ENCODE measurements at places on chromosomes 1 and 21.

DNA sequence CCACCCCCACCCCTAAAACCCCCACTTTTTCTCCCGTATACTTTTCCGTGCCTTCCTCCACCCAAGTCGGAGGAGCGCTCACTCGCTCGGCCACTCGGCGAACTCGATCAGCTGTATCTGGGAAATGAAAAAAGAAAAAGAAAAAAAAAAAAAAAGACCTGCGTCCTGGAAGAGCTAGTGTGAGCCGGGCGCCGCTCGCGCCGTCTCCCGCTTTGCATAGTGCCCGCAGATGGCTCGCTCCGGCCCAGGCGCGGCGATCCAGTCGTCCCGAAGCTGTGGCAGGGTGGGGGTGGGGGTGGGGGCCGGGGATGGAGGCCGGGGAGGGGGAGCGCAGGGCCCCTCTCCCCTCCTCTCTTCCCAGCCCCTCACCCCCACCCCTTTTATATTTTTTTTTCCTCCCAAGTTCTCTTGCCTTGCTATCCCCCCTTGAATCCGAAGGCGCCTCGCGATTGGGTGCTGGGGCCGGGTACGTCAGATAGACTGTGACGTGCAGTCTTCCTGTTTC, 299 bp upstream of the PROX1 start:
- no peak for DNase-seq

- peak; percentile 52 for DNase-seq
Observed at GRCh38 chr21:38351961-38352521, 95.2 kb downstream of the KCNJ15 start.

DNA sequence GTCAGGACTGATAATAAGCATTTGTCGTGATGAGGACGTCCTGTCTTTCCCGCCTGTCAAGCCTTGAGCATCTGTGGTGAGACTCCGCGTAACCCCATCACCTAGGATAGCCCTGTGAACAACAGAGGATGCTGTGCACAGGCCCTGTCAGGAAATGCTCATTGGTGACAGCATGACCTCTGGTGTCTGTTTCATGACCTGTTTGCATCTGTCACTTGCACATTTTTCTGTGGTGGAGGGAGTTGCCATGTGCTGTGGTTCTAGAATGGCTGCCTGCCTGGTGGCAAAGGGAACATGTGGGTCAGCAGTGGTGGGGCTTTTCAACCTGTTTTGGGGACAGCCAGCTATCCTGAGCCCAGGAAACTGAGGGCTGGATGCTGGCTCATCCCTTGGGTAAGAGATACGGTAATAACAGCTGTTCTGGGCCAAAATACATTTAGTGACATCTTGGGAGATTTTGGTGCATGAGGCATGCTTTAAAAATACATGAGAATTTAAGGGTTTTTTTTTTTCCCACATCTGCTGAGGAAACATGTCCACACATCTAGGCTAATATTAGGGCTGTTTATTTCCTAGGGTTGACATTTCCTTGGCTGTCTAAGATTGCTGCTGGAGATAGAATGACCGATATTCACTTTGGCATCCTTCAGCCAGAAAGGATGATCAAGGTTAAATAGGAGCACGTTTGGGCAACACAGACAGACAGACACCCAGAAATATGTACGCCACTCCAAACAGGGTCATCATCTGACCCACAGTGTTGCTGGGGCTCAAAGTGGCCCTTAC, 52.9 kb downstream of the KCNC4 start:
- no peak for DNase-seq

GRCh38 chr1:201088395-201088794, 23.8 kb downstream of the CACNA1S start:
- no peak for DNase-seq

DNA sequence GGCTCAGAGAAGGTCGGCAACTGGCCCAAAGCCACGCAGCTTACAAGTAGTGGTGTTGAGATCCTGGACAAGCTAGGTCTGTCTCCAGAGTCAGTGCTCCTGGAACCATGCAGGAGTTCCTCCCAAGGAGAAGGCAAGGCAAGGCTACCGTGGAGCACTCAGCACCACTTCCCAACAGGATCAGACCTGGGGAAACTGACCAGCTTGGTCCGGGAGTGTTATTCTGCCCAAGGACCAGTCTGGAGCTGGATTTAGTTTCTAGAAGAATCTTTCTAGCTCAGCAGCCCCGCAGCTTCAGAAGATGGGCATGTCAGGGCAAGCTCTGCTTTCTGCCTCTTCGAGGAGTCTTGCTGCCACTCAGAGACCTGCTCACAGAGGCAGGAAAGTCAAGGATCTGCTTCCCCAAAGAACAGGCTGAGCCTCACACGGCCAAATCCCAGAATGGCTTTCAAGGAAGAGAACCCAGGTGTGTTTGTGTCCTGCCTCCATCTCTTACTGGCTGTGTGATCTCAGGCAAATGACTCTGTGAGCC, 302.8 kb downstream of the MATN1 start:
- no peak for DNase-seq

DNA sequence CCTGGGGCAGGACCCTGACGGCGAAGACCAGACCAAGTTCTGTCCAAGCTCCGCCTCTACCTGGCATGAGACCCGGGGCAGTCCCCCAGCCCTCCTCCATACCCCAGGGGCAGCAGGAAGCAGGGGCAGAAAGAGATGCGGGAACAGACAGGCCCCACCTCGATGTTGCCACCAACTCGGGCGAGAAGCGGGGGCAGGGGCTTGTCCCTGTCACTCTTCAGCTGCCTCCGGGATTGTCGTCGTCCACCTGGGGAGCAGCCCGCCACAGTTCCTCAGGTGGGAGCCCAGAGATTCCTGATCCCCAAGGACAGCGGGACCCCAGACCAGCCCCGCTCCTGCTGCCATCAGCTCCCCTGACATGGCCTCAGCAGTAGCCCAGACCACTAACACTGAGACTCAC, 54.8 kb downstream of the CHD5 start:
- DNase-seq, result no peak

GRCh38 chr1:160499631-160500030, 23.4 kb downstream of the SLAMF6 start:
- DNase-seq, result no peak

DNA sequence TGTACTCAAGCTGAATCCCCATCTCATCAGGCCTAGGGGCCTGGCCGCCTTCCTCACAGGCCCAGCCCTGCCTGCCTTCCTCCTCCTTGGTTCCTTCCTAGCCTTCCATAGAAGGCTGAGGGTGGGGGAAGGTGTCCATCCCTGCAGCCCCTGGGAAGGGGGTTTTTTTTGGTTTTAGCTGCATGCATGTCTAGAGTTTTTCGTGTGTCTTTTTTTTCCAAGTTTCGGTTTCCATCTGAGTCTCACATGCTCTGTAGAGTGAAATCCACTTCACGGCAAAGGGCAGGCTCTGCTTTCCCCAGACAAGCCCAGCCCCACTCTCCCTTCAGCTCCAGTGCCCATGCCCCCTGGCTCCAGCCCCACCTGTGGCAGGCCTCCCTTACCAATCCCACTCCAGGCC, 32.1 kb downstream of the GRHL3 start:
- DNase-seq, result no peak

- DNase-seq, result no peak
Observed at GRCh38 chr1:14912839-14913481, 240.6 kb upstream of the TMEM51 start.

DNA sequence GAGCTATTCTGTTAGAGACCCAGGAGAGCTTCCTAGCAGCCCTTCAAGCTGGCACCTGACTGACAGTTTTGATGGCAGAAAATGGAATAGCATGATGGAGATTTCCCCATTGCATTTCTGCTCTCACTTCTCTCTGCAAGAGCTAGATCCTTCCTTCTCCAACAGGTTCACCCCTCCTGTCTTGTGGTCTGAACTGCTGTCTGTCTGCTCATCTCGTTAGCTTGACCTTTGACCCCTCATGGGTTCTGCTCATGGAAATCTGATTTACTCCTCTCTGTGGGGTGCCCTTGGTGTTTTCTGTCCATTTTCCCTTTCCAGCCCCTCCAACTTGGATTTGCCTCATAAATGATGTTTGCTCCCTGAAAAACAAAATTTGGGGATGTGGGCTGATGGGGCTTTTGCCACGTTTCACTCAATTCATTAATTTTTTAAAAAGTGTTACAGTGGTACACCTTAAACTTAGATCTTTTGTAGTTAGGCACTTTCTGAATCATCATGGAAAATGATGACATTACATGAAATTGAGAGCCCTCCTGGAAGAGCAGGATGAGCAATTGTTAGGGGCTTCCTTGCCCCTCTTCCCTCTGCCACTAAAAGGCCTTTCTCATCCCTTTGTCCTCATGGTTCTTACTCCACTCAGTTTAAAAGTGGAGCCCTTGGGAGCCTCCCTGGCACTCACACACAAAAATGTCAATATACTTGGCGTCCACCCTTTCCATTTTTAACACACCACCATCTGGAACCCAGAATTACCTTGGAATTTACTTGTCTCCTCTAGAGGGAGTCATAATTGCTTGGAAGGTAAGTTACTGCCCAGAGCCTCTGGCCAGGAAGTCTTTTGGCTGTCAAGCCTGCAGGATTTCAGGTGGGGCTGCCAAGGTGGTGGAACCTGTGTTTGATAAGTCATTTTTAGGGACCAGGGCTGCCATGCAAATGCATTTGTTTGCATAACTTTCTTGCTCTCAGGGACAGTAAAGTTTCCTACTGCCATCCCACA, 31.9 kb upstream of the IL19 start:
- no peak for DNase-seq

DNA sequence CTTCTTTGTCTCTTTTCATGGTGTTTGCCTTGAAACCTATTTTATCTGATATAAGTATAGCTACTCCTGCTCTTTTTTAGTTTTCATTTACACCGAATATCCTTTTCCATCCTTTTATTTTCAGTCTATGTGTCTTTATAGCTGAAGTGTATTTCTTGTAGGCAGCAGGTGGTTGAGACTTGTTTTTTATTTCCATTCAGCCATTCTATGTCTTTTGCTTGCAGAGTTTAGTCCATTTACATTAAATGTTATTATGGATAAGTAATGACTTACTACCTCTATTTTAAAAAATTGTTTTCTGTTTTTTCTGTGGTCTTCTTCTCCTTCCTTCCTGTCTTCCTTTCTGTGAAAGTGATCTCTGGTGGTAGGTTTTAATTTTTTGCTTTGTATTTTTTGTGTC, 45.0 kb upstream of the CD55 start:
- DNase-seq, result no peak

DNA sequence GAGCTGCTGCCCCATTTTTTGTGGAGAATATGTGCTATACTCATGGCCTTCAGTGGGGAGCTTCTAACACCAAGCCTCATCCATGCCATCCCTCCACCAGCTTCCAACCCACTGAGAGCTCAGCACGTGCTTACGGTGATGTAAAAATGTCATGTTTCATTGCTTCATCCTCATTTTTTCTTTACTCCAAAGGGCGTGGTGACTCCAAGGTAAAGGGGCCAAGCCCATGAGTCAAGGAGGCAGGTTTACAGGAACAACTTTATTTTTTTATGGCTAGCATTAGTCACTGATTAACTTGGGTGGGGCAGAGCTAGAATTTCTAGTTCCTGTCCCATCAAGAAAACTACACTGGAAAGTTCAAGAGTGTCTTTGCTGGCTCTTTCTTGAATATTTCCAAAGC, at the start of gene C1orf226:
C1orf226 (plus strand) TSS at position 346 of the 400 bp plus-strand sequence. CDS start 174 bp downstream, outside the sequence.
- no peak for DNase-seq

GRCh38 chr1:206581571-206581981, 30.7 kb downstream of the EIF2D start:
- DNase-seq, result no peak

- DNase-seq, result peak; percentile 58
Observed at GRCh38 chr1:94061513-94062443, 59.2 kb downstream of the ABCA4 start.

DNA sequence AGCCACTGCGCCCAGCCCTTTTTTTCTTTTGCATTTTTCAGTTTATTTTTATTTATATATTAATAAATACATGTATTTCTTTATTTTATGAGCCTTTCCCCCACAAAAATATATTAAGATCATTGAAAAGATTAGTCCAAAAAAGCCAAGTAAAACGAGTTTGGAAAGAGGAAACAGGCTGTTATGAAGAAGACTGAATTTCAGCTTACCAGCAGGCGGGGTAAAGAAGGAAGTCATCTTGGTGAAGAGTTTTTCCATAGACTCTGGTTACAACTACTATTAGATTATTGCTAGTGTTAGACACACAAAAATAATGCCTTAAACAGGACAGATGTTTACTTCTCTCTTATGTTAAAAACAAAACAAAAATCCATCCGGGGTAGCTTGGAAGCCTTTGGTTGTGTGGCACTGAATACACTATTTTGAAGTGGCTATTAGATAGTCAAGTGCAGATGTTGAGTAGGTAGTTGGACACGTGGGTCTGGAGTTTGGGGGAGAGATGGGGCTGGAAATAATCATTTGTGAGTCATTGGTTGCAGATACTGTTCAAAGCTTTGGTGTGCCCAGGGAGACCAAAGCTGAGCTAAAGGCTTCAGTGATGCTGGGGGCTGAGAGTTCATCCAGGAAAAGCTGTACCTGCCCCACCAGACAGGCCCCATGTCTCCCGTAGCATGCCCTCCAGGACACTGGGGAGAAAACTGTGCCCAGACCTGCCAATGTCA, 8.7 kb upstream of the LRRC71 start:
- DNase-seq, result no peak

DNA sequence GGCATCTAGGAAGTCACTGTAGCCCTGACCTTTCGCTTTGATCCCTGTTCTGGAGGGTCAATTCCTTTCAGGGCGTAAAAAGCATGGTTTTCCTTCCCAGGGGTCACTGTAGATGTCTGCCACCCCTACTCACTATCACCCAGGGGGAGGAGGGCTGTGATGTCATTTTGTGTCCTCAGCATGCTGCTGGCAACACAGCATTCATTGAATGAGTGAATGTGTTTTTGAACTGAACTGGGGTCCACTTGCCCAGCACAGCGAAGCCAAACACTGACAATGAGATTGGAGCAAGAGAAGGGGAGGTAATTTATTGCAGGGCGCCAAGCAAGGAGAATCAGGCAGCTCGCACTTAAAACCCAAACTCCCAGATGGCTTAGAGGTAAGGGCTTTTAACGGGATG, 78.2 kb upstream of the PGBD5 start:
- no peak for DNase-seq

GRCh38 chr1:7470904-7471638, 300.0 kb upstream of the VAMP3 start:
- no peak for DNase-seq

GRCh38 chr1:225842074-225842473, 32.1 kb downstream of the EPHX1 start:
- no peak for DNase-seq

DNA sequence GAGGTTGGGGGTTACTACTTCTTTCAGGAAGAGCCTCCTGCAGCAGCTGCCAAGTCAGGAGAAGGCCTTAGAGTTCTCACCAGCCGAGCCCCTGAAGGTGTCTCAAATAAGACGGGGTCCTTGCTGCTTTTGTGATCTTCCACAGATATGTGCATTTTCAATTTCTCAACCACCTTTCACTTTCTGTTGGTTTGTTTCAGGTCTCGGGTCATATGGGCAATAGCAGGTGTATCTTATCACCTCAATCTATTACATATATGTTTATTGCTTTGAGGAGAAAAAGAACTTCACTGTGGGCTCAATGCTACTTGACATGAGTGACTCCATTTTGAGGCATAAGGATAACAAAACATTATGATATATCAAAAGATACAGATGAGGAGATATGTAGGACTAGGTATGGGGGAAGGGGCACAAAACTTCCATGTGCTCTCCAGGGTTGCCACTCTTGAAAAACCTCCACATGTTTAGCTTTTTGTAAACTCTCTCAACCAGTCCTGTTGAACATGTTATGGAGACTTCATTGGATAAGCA, 1171.4 kb upstream of the ADGRL2 start:
- DNase-seq, result no peak

- DNase-seq, result no peak
Observed at GRCh38 chr1:95475686-95476457, 241.9 kb downstream of the RWDD3 start.

GRCh38 chr21:36706951-36707762, 8.2 kb downstream of the SIM2 start:
- DNase-seq, result peak; percentile 76

Measured in right kidney (tissue), 9 donors.